Lung microvascular endothelial cell (primary cell): ENCODE measurements at places on chromosomes 16 and 17. TPM values are rescaled to one million over a fixed set of nuclear protein-coding genes. Genes with fewer than 3 reads are reported as not detected.

PLEKHG4 gene
- total RNA-seq: 5.8 and 10.2 TPM in 2 replicates

GRCh38 chr16:49608779-49609178 lies 235.2 kb downstream of the C16orf78 start:
- DNase-seq: peak; percentile 66

DNA sequence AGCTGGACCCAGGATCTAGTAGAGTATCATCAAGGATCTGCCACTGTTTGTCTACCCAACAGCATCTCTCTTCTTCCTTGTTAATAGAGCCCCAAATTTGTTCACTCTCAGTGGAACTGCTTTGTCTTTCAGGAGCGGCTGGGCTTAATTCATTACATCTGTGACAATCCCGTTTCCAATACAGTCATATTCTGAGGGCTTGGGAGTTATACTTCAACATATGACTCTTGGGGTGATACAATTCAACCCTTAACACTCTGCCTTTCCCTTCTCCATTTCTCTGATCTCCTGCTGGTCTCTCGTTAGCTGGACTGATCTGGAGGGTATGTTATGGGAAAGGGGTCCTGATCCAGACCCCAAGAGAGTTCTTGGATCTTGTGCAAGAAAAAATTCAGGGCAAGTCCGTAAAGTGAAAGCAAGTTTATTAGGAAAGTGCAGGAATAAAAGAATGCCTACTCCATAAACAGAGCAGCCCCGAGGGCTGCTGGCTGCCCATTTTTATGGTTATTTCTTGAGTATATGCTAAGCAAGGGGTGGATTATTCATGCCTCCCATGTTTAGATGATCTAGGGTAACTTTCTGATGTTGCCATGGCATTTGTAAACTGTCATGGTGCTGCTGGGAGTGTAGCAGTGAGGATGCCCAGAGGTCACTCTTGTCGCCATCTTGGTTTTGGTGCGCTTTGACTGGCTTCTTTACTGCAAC lies 42.4 kb downstream of the IQCK start:
- no peak for DNase-seq

- peak; percentile 8 for DNase-seq
Observed at GRCh38 chr16:11835891-11836649, 15.3 kb downstream of the RSL1D1 start.

HAS3 gene
- 1.4 and 1.7 TPM in 2 replicates for total RNA-seq

DNA sequence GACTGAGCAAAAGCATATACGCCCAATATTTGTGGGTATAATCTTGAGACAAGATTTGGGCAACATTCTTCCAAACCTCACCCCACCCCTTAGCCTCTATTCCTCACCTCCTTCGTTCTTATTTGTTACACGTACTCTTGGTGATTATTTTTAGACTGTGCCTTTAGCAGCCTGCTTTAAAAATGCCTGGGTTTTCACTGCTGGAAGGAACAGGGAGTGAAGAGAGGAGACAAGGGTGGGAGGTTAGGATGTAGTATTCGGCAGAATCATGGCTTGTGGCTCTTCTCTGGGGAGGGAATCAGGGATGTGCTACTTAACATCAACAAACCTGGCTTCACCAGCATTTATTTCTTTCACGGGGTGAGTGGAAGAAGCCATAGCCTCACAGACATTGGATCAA lies 11.6 kb downstream of the ALKBH5 start:
- no peak for DNase-seq

DNA sequence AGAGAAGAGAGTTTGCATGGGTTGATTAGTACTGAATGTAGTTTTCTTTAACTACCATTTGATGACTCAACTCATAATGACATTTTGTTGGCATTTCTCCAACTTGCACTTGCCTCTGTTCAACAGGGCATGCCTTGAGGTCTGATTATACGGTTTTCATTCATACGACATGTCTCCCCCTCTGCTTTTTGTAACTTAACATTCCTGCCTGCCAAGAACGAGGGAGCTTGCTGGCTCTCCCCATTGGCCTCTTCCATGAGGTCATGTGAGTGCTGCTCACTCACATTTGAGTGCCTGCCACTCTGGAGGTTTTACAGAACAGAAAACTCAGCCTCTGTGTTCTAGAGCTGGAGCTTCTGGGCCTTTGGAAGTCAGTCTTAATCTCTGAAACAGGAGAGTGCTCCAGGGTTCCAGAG lies 19.7 kb downstream of the MAP2K6 start:
- DNase-seq: peak; percentile 88

GRCh38 chr16:8919089-8919933 lies 37.2 kb downstream of the LITAFD start:
- DNase-seq: no peak

PITPNM3 gene
- 0.20 and 0.22 TPM in 2 replicates for total RNA-seq

FNDC8 gene
- not detected in 2 replicates for total RNA-seq

COPS3 gene
- total RNA-seq: 54.0 and 69.3 TPM in 2 replicates

DNA sequence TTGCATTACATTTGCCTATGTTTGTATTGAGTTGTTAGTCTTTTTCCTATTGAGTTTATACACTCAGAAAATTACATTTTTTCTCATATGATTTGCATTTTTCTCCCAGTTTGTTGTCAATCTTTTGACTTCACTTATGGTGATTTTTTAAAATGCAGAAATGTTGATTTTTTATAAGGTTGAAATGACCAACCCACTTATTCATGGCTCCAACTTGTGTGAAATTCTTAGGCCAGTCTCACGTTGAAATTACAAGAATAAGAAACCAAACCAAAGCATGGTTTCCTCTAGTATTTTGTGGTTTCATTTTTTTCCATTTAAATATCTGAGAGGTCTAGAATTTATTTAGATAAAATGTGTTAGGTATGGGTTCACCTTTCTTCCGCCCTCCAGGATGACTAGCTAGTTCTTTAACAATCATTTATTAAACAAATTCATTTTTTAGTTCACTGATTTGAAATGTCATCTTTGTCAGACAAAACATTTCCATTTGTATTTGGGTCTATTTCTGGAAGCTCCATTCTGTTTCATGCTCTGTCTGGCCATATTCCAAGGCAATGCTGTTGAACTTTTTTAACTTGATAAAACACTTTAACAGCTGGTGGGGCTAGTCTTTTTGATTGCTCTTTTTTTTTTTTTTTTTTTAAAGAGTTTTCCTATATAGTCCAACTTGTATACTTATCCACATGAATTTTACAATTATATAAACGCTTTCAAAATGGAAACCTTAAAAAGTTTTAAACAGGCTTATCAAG lies 40.0 kb downstream of the FAM20A start:
- no peak for DNase-seq

DNA sequence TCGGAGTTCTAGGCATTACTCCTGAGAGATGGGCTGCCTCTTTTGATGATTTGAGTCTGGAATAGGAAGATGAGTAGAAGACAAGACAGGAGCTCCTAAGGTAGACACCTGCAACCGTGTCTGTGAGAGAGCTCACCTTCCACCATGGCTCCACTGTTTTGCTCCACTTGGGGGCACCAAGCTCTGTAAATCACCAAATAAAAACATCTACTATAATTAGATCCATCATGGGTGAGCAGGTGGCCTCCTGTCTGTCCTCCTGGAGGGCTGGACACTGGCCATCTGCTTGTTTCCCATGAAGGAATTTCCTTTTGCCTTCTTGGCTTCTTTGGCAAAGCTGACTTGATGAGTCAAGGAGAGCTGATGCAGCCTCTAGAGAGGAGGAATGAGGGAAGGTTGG lies 179.0 kb downstream of the HAPSTR1 start:
- no peak for DNase-seq

RCVRN gene
- total RNA-seq: not detected in 2 replicates

- DNase-seq: no peak
Observed at GRCh38 chr16:77596261-77596660, 126.1 kb upstream of the NUDT7 start.

ESRP2 gene
- 0.44 and 1.6 TPM in 2 replicates for total RNA-seq

SPATA22 gene
- 1.6 TPM in 1 of 2 replicates, not detected in the other for total RNA-seq

- no peak for DNase-seq
Observed at GRCh38 chr17:54864636-54865356, 35.9 kb upstream of the TOM1L1 start.

HES7 gene
- 0.22 TPM in 1 of 2 replicates, not detected in the other for total RNA-seq

DNA sequence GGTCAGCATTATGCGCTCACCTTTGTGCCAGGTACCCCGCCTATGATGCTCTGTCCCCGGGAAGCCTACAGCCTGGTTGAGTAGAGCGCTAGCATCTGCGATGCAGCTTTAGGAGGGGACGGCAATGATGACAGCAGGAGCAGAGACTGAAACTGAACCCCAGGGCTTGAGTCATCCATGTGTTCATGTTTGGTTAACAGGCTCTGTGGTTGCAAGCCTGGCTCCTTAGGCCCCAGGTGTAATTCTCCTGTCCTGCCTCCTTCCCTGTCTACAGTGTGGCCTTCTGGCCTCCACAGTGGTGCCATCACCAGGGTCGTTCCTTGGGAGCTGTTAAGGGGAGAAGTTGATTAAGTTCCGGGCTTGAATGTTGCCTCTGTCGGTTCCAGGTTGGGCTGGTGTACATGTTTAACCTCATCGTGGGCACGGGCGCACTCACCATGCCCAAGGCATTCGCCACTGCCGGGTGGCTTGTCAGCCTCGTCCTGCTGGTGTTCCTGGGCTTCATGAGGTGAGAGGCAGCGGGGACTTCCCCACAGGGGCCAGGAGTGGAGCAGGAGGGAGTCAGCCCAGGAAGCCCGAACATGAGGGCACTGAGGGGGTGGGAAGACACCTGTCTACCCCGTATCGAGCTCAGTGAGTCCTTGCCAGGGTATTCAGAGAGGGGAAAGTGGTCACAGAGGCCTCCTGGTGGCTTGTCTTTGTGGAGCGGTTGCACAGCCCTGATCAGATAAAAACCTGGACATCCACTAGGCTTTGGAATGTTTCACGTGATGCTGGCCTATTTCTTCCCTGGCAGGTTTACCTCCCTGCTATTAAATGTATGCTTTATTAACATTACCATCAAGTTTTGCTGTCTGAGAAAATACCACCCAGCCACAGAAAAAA lies 9.2 kb upstream of the NAT9 start:
- no peak for DNase-seq

CFAP119 gene
- total RNA-seq: 0.40 and 0.87 TPM in 2 replicates

- no peak for DNase-seq
Observed at GRCh38 chr17:958712-959451, 20.7 kb downstream of the NXN start.

GRCh38 chr17:59607061-59607460 lies 12.6 kb upstream of the CLTC start:
- DNase-seq: peak; percentile 16

GRCh38 chr17:57048096-57048495 lies 37.0 kb upstream of the AKAP1 start:
- no peak for DNase-seq

DNA sequence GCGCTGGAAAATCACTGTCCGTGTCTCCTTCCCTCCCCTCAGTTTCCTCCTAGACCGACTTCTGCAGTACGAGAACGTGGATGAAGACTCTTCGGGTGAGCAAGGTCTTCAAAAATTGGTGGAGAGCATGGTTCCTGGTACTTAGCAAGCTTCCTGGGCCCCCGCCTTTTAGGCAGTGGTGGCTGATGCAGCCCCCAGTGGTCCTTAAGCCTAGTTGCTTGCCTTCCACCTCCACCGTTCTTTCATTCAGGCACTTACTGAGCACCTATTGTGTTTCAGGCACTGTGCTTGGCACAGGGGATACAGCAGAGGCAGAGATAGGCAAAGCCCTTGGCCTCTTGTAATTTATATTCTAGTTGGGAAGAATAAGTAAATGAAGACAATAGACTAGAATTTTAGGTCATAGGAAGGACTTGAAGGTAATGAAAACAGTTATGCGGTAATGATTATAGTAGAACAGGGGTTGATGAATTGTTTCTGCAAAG lies 767 bp downstream of the INO80E start:
- no peak for DNase-seq

DNA sequence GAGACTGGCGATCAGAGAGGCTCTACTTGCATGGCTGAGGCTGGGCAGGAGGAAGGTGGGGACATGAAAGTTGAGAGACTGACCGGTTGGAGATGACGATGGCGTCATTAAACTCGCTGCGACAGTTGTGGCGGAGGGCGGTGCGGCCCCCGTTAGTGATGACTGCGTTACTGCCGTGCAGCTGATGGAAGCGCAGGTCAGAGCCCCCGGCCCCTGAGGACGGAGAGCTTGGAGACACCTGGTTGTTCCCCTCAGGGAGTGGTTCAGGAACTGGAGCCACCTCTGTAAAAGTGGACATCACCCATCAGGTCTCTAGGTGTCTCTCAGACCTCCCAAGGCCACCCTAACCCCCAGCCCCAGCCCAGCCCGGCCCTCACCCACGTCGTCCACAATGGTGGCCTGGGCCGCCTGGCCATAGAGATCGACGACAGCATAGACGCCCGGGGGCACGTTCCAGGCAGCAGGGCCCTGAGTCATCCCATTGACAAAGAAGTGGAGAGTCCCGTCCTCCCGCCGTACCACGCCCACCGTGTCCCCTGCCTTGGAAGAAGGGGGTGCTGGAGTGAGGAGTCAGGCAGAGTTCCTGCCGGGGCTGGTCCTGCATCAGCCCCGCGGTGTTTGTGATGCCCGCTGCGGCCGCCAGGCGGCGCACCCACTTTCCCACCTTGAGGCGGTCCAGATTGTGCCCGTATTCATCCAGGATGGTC lies 5.3 kb downstream of the NEURL4 start:
- peak; percentile 67 for DNase-seq

GRCh38 chr16:22641131-22641628 lies 130.5 kb downstream of the NPIPB5 start:
- peak; percentile 67 for DNase-seq

DNA sequence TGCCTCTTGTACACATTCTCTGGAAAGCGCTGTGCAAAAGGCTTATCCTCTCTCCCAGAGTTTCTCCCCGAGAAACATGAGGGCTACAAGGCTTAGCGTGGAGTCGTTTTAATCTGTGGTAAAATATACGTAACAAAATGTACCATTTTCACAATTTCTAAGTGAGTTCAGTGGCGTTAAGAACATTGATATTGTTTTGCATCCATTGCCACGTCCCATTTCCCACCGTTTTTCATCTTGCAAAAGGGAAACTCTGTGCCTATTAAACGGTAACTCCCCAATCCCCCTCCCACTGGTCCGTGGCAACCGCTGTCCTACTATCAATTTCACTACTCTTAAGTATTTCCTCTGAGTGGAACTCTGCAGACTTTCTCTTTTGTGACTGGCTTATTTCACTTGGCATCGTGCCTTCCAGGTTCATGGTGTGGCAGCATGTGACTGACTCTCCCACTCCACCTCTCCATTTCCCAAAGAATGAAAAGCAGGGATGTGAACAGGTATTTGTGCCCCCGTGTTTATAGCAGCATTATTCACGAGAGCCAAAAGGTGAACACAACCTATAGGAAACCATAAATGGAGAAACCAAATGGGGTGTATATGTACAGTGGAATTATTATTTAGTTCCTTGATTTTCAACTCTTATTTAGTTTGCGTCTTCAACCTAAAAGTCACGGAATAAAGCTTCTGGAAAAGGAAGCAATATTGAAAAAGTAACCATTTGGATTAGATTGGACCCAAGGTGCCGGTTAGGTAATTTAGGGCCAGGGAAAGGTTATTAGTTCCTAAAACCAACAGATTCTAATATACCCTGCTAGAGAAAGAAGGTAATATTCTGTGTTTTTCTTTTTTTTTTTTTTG lies 1.1 kb upstream of the USP32 start:
- peak; percentile 70 for DNase-seq
